ENCODE measurements at places on chromosomes 3 and 15.

DNA sequence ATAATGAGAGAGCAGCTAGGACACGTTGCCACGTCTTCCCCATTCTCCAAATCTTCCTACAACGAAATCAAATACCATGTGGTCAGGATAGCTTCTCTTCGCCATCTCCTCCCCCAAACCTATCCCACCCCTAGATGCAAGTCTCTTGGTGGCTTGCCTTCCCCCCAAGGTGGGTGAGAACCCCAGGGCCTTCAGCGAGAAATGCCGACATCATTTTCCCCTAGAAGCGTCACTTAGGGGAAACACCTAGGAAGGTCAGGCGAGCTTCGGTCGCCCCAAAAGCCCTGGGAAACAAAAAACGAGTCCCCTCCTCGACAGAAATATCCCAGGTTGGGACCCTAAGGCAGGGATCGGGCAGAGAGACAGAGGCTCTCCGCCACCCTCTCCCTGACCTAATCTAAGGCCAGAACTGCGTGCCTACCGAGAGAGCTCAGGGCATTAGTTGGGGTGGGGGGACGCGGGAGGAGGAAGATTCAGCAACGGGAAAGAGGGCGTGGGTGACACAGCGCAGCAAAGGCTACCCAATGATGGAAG is 502 bp downstream of the DPH3 start:
- no peak for DNase-seq

GRCh38 chr15:80105595-80105994 is 46.1 kb downstream of the ZFAND6 start:
- no peak for DNase-seq

GRCh38 chr3:117017135-117017894 is 307.7 kb downstream of the TUSC7 start:
- no peak for DNase-seq

DNA sequence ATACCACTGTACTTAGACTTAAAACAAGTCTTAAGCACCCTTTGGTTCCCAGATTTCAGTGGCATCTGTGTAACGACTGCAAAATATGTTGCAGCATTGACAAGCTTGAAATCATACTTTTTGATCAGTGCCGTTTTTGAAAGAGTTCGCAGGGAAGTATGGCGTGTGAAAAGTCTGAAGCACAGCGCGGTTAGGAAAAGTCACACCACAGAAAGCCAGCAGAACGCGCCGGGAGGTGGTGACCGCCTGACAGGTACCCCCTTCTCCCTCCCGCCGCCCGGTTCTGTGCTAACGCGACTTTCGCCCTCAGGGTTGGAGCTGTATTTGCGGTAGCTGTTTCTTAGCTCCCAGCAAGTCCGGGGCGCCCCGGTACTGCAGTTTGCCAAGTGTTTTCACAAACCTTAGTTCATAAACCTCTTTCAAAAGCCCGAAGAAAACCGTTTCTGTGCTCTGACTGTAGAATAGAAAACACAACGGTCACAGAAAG is 481 bp upstream of the CRYBG3 start:
- DNase-seq: peak; percentile 47

- DNase-seq: no peak
Measured at GRCh38 chr3:14490831-14491230, 49.3 kb downstream of the GRIP2 start.

DNA sequence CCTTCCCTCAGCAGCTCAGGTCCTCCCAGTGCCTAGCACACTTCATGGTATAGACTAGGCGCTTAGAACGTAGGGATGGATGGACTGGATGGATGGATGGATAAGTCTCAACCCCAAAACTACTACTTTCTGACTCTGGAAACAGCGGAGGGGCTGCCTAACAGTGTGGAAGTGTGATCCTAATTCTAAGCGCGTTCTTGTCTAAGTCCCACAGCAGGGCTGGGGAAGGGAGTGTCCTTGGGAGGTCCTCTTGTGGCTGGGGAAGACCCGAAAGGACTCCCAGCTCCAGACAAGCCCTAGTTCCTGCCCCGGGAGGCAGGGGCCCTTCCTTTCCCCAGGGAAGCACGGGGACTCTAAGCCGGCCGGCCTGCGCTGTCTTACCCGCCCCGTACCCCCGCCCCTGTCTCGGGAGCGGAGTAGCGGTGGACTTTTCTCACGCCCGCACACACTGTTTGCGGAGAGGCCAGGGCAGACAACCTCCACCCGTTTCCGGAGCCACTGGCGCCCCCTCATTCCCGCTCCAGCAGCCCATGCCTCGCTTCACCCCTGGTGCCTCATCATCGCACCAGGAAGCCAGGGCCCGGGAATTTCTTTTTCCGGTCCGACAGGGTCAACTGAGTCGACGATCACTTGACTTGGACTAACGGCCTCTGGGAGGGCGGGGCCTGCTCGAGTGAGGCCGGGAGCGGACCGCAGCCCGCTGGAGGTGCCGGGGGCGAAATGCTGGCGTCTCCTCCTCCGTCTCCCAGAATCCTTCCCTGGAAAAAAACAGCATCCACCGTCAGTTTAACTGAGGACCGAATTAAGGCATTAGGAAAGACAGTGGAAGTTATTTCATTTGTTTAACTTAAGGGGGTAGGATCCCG is 133.3 kb downstream of the TBC1D2B start:
- peak; percentile 58 for DNase-seq

DNA sequence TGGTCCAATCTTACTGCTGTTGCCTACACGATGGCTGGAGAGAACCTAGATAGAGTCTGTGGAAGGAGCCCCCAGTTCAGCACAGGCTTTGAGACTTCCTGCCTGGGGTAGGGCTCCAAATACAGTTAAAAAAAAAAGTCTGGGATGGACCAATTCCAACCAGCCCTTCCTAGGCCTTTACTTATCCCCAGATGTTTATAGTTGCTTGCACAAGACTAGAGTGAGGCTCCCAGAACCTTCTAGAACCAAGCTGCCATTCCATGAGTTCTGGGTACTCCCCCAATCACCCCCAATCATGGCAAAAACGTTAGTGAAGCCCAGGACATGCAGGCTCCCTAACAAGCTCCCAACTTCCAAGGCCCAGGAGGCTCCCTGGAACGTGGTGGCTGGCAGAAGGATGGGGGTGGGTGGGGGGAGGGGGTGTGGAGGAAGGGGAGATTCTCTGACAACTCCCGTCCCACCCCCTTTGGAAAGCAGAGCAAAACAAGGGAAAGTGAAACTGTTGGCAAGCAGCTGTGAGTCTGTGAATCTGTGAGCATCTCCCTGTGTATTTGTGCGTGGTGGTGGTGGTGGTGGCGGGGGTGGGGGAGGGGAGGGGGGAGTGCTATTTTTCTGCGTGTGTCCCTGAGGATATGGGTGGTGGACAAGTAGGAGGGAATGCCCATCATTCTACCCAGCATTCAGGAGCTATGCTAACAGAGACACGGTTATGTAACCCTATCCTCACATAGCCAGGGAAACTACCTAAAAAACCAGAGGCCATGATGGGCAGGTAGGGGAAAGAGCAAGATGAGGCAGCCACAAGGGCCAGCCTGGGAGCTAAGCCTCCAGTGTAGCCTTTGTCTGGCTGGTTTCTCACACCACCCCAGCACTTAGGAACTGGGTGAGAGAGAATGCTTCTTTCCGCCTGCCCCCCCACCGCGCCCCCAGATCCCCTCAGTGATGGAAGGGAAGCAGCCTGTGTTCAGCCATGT is 2.0 kb downstream of the MST1R start:
- DNase-seq: no peak

DNA sequence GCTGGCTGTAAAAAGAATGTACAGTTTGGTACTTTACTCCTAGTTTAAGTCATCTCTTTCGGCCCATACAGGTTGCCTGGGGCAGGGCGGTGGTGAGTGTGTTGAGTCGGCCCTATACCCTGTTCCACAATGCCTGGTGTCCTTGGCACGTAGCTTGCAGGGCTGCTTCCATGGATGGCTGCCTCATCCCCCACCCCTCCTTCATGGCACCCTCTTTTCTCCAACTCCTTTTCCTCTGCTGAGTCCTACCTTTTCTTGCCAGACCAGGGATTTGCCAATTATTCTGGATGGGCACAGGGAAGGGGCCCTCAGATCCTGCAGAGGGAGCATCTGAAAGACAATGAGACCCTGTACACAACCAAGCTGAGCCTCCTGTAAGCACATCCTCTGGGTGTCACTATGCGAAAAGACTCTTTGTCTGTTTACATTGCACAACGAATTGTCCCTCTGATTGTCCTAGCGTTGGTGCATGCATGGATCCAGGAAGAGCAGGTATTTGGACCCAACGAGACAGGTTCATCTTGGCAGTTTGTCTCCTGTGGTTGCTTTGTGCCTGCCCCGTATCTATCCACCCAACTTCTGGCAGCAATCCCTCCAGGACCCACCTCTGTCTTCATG is 73.6 kb upstream of the CGNL1 start:
- no peak for DNase-seq

DNA sequence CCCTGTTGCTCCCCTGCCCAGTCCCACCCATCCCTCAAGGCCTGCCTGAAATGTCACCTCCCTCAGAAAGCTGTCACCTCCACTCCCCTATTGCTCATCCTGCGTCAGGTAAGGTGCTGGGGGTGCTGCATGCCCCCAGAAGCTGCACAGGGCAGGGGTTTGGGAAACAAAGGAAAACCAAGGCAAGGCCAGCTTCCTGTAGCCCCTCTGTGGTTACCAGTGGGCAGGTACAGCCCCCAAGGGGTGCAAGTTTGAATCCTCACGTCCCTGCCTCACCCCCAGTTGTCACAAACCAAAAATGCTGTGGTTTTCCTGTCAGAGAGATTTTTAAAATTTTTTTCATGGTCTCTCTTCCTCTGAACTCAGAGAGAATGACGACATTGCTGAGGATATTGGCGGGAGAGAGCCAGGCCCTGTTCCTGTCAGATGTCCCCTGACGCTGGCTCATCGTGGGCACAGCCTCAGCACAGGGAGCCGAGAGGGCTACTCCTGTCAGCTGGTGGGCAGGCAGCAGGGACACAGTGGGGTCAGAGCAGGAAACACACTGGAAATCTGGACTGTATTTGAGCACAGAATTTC is 27.0 kb downstream of the PSTPIP1 start:
- DNase-seq: peak; percentile 44

DNA sequence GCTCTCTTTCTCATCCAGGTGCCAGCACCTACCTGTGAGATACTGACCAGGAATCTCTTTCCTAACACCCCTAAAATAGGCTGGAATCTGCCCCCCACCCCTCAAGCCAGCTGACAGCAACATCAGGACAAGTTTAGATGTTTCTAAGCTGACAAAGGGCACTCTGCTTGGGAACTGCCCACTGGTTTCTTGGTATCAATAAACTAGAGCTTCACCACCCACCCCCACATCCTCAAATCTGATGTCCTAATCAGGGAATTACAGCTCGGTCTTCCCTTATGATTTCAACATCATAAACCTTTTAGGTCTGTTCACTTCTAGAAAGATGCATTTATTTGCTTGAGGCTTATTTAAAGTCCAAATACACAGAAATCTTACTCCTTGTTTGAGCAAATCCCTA is 34.7 kb downstream of the CEP19 start:
- DNase-seq: no peak

DNA sequence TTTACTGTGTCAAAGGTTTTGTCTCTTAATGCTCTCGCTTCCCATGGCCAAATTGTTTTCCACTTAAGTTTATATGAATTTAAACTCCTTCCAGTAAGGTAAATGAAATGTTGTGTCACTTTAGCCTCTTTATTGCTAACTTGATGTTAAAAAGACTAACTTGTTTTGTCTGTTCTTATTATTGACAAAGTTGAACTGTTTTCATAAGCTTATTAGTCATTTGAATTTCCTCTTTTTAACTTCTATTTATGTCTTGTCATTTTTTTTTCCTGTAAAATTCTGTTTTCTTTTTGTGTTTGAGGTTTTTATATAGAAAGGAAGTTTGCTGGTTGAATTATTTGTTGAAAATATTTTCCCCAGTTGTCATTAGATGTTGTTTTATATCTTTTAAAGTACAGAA is 25.8 kb downstream of the FAM98B start:
- no peak for DNase-seq

- DNase-seq: no peak
Measured at GRCh38 chr3:10822055-10822454, 6.0 kb downstream of the SLC6A11 start.

- no peak for DNase-seq
Measured at GRCh38 chr3:95752199-95752598, 1062.2 kb upstream of the EPHA6 start.
